ENCODE measurements at places on chromosomes 13 and 19.

DNA sequence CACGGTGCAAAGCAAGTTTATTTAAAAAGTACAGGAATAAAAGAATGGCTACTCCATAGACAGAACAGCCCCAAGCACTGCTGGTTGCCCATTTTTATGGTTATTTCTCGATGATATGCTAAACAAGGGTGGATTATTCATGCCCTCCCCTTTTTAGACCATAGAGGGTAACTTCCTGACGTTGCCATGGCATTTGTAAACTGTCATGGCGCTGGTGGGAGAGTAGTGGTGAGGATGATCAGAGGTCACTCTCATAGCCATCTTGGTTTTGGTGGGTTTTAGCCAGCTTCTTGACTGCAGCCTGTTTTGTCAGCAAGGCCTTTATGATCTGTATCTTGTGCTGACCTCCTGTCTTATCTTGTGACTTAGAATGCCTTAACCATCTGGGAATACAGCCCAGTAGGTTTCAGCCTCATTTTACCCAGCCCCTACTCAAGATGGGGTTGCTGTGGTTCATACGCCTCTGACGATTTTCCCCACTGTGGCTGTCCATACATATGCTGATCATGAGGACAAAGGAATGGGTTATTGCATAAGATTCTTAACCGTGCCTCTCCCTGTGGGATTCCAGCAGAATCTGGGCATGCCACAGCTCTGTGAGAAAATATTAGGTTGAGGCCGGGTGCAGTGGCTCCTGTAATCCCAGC lies 36.9 kb upstream of the ZNF507 start:
- no peak for DNase-seq

DNA sequence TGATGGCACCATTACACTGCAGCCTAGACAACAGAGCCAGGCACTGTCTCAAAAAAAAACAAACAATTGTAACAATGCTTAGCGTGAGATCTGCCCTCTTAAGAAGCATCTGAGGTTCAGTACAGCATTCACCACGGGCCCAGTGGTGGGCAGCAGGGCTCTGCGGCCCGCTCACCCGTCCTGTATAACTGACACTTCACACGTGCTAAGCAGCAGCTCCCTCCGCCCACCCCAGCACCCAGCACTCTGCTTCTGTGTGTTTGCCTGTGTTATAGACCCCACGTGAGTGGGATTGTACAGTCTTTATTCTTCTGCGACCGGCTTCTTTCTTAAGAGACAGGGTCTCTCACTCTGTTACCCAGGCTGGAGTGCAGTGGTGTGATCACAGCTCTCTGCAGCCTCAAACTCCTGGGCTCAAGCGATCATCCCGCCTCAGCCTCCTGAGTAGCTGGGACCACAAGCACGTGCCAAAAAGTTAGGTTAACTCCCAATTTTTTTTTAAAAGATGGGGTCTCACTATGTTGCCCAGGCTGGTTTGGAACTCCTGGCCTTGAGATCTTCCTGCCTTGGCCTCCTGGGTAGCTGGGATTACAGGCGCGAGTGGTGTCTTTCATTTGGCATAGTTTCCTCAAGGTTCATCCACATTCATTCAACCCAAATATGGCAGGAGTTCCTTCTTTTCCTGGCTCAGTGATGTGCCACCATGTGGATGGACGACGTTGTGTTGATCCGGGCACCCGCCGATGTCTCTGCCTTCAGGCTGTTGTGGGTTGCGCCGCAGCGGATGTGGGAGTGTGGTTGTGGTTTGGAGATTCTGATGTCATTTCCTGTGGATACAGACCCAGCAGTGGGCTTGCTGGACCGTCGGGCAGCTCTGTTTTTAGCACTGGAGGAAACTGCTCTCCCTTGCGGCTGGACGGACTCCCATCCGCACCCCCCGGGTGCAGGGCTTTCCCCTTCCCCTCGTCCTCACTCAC lies 170.0 kb downstream of the KDM4B start:
- no peak for DNase-seq

GRCh38 chr13:73902296-73902695 lies 231.9 kb downstream of the KLF12 start:
- DNase-seq, result no peak

GRCh38 chr13:50531917-50532899 lies 311.3 kb downstream of the DLEU7 start:
- DNase-seq, result no peak

DNA sequence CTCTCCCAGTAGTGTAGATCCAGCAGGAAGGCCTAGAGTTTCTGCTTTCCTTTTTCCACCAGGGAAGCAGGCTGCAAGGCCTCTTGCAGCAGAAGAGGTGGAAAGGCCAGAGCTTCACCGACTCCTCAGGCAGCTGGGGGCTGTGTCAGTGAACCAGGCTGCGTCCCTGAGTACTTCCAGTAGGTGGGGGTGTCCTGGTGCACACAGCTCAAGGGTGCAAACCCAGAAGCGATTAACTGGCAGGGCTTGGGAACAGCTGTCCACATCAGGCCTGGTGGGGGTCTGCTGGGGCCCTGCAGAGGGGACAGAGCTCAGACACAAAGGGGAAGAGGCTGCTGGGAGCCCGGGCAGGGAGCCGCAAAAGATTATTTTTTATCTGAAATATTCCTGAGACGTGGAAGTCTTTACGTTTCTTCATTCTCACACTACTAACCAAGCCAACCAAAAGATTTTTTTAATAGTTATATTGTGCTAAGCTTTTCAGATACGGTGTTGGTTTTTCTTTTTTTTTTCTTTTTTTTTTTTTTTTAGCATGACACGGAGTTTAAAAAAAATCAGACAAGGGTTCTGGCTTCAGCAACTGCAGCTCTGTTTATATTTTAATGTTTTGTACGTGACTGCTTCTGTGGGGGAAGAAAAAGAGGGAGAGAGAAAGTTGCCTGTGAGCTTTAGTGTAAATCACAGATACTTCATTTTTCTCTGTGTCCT lies 11.0 kb downstream of the TSHZ3 start:
- peak; percentile 71 for DNase-seq

DNA sequence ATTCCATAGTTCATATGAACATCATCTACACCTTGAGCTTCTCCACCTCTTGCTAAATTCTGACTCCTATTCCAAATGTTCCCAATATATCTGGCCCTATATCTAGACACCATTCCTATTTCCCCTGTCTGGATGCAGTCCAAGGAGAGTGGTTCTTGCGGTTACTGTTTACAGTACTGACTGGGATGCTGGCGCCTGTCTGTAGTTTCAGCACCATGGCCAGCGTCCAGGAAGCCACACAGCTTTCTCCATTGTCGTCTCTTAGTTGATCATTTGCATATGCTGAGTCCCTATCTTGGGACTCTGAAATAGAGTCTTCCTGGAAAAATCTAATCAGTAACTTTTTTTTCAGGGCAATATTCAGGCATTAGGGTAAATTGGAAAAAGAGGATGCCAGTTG lies 14.9 kb downstream of the LAIR2 start:
- DNase-seq, result peak; percentile 60

- no peak for DNase-seq
Measured at GRCh38 chr13:47859165-47859564, 141.9 kb downstream of the SUCLA2 start.

GRCh38 chr13:112024577-112024976 lies 42.4 kb upstream of the SOX1 start:
- no peak for DNase-seq

- no peak for DNase-seq
Measured at GRCh38 chr19:13887517-13887916, 10.6 kb downstream of the NANOS3 start.

GRCh38 chr13:86846501-86846900 lies 824.7 kb upstream of the SLITRK5 start:
- no peak for DNase-seq

DNA sequence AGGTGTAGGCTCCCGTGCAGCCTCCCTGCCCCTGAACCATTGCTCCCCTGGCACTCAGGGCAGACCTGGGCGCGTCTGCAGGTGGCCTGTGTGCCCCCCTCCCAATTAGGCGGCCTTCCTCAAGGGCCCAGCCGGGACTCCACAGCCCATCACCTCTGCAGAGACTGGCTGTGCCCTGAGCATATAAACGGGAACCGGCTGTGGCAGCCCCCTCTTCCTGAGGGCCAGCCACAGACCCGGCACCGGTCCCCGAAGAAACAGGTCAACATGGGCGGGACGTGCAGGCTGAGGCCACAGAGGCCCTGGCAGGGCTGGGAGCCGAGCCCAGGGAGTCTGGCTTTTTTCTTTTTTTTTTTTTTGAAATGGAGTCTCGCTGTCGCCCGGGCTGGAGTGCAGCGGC lies 12.0 kb downstream of the PIAS4 start:
- DNase-seq, result no peak

DNA sequence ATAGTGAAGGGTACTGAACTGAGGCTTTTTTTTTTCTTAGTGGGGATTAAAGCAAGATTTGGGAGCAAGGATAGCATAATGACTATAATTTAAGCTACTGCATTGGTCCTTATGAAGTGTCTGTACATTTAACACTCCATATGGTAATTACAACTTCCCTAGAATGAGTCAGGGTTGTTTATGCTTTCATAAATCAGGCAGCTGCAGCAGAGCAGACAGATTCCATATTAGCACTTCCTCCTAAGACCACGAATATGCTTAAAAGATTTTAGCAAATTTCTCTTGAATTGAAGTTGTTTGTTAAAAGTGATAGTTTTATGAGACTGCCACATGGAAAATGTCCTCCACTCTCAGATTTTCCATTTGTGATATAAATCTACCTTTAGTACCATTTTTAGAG lies 401.1 kb upstream of the SPRY2 start:
- no peak for DNase-seq

- no peak for DNase-seq
Measured at GRCh38 chr13:36639610-36640009, 34.2 kb upstream of the SERTM1 start.

DNA sequence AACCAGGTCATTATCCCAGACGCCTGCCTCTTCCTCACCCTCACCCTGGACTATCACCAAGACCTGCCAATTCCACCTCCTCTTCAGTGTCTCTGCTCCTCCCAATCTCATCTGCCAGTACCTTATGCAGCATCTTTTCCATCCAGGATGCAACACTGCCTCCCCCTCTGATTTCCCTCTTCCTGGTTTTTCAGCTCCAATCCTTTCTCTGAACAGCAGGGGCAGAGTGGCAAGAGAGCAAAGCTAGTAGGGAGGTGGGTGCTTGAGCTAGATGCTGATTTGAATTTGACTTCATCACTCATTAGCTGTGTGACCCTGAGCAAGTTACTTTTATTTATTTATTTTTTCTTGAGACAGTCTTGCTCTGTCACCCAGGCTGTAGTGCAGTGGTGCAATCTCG lies 25.6 kb upstream of the CABP5 start:
- DNase-seq, result no peak

DNA sequence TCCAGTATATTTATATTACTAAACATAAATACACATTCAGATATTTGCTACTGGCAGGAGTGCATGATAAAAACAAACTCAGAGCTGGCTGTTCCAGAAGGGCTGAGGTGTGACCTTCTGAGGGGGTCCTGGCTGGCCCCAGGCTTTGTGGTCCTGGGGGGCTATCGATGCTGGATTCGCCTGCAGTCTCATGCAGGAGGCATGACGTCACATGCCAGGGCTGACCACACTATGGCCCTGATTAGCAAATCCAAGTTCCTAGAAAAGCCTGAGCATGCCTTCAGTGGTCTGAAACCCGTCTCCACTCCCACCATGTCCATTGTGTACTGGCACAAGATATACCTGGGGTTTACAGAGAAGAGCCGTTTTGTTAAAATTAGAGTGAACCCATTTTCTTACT lies 97.9 kb downstream of the KL start:
- no peak for DNase-seq

DNA sequence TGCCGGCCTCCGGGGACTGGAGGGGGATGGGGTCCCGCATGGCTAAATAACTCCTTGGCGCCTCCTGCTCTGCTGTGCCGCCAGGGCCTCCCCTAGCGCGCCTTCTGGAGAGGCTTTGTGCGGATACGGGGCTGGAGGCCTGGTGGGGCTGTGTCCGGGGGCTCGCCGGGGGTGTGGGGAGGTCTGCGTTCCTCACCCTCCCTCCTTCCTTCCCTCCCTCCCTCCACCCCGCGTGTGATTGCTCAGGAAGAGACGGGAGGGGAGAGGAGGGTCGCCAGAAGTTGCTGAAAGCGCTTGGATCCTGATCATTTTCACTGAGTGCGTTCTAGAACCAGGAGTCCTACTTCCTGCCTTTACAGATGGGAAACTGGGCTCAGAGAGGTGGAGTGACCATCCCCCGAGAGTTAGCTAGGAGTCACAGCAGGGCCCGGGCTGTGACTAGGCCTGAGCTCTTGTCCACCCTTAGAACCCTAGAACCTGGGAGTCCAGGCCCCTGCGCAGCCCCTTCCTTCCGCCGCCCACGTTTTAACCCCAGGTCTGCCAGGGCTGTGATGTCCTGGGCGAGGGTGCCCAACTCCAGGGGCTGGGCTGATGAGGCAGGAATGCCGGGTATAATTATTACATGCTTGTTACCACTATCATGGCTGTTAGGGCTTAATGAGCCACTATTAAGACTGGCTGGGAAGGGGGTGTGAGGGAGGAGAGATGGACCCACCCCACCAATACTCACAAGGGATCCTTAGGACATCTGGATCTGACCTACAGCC lies 782 bp upstream of the JUND start:
- DNase-seq, result no peak

DNA sequence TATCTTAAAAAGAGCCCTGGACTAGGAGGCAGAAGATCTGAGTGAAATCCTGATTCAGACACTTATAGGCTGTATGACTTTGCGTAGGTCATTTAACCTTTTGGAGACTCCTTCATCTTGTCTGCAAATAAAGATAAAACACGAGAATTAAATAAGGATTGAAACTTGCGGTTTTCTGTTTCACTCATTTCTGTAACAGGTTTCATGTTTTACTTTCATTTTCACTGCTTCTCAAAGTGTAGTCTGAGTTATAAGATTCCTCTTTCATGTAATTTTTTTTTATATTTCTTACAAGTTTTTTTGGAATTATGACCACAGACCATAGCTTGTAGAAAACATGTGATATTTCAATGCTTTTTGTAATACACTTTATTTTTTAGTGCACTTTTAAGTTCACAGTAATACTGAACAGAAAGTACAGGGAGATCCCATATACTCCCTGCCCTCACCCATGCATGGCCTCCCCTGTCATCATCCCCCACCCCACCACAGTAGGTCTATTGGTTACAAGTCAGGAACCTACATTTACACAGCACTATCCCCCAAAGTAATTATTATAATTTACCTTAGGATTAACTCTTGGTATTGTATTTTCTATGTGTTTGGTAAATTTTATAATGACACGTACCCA lies 174.6 kb downstream of the ITGBL1 start:
- DNase-seq, result no peak

GRCh38 chr19:10052602-10053360 lies 33.3 kb upstream of the SHFL start:
- no peak for DNase-seq

DNA sequence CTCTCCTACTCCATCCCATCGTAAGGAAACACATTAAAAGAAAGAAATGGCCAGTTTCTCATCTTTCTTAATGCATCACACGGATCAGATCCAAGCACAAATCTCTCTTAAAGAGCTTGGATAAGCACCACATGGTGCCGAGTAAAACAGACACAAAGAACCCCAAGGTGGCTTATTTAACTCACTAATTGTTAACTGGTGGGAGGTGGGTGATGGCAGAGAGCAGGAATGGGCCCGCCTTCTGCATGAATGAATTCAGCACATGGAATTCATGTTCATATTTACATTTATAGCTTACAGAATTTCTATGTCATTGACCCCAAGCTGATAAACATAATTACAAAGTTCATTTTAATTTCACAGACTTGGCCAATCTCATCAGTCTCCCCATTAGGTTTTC lies 89.9 kb downstream of the MZT1 start:
- peak; percentile 13 for DNase-seq

- no peak for DNase-seq
Measured at GRCh38 chr13:103356226-103356864, 290.1 kb upstream of the SLC10A2 start.
